Natural killer cell treated with Interleukin-12 subunit alpha and Interleukin-12 subunit beta and Interleukin-15 and Interleukin-18, amount 100 ng/mL, for 72 hours (primary cell): ENCODE measurements at places on chromosomes 12 and 14.

- no peak for DNase-seq
Observed at GRCh38 chr14:84806622-84807021, 723.3 kb upstream of the FLRT2 start.

DNA sequence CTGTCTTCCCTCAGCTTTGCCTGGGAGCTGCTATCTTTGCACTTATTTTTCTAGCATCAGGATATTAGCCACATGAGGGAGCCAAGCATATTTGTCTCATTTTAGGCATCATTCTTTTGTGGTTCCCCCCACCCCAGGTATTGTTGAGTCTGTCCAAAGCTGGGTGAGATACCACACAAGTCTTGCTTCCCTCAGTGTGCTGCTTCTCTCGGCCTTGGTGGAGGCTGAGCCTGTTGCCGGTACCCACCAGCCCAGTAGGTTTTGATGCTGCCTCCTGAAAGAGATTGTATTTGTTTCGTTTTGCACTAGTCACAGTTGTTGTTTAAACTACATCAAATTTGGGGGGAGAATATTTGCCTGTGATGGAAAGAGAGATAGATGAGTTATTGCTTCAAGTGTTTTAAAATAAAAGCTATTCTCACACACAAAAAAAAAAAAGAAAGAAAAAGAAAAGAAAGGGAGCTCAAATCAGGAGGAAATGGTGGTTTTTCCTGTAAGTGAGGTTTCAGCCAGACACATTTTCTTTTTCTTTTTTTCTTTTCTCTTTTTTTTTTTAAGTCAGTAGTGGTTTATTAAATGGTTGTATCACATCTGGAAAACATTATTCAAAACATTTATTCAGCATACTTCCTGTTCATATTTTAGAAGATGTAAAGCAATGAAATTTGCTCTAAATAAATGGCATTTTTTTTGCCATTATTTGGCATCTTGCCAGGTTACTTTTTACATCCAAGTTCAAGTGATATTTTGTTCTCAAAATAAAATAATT lies 58.5 kb downstream of the SLC4A8 start:
- DNase-seq, result no peak

- no peak for DNase-seq
Observed at GRCh38 chr12:26648584-26648983, 184.4 kb downstream of the ITPR2 start.

- DNase-seq, result no peak
Observed at GRCh38 chr12:810671-811415, 58.5 kb downstream of the WNK1 start.

- no peak for DNase-seq
Observed at GRCh38 chr12:132130690-132131089, 13.4 kb downstream of the DDX51 start.

DNA sequence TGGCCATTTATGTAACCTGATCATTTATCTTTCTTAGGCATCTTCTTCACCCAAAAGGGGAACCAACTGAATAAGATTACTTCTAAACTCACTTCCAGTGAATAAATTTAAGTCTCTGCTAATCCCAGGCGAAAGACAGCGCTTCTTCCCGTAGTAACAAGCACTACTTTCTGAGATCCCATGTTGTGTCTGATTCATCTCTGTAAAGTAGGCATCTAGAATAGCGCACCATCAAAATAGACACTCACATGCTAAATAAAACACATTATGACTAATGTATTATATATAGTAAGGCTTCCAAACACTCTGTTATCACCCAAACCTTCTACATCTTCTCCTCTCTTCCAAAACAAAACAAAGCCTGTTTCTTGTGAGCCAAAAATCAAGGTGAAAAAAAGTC lies 15.1 kb downstream of the GTF2A1 start:
- no peak for DNase-seq

GRCh38 chr14:36816481-36816880 lies 154.8 kb downstream of the PAX9 start:
- DNase-seq, result no peak

DNA sequence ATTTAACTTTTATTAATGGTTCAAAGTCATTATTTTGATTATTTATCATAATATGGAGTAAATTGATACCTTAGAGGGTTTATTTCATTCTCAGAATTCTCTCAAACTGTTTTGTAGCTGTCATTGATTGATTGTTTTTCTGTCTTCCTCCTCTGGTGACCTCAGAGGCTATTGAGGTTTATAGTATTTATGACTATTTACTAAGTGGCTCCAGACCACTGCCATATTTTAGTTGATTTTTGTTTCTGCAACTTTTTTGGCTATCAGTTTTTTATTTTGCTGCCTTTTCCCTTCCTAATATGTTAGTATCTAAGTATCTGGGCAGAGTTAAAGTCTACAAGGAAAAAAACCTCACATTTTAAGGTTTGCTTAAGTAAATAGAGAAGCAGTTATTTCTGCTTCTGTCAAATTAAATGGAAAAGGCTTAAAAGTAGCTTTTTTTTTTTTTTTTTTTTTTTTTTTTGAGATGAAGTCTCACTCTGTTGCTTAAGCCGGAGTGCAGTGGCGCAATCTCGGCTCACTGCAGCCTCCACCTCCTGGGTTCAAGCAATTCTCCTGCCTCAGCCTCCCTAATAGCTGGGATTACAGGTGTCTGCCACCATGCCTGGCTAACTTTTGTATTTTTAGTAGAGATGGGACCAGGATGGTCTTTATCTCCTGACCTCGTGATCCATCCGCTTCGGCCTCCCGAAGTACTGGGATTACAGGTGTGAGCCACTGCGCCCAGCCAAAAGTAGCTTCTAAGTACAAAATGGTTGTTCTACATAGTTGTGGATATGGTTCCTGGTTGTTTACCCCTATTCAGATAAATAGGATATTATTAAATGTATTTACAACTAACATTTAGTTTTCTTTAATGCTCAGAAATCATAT lies 8.2 kb downstream of the MDM2 start:
- no peak for DNase-seq

DNA sequence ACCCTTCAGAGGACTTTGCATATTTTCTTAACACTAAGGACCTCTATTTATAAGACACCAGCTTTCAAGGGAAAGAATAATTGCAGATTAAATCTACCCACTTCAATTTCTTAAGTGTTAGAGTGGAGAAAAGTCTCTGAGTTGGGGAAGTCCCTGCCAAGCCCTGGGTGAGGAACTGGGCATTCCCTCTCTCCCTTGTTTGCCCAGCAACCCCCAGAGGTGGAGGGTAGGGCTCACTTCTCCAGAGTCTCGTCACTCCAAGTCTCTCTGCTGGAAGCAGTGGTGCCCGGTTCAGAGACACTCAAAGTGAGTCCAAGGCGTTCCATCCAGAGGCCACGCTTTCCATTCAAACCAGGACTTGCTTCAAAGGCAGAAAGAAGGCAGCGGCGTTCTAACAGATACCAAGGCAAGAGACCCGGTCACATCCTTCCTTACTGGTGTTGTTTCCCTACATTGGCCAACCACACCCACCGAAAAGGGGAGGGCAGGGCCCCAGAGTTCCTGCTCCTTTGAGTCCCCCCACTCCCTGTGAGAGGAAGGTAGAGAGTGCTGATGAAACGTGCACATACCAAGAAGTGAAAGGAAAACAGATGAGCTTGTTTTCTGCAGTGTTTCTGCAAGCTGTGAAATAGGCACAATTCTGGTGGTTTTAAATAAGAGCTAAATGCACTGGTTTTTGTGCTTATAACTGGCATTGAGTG lies 6.1 kb upstream of the BDKRB2 start:
- DNase-seq, result no peak

DNA sequence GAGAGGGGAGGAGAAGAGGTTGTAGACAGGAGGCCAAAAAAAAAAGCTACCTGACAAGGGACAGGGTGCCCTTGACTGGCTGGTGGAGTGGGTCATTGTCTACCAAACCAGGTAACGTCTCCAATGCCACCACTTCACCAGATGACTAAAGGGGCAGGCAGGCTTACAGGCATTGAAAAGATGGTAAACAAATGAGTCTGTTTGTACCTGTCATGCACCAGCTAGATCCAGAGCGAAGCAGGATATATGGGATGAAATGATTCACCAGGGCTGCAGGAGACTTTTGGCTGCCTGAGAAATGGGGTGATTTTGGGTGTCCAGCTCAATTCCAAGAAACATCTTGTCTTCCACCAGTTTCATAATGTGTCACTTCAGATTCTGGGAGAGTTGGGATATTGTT lies 4.0 kb downstream of the C12orf54 start:
- DNase-seq, result no peak

DNA sequence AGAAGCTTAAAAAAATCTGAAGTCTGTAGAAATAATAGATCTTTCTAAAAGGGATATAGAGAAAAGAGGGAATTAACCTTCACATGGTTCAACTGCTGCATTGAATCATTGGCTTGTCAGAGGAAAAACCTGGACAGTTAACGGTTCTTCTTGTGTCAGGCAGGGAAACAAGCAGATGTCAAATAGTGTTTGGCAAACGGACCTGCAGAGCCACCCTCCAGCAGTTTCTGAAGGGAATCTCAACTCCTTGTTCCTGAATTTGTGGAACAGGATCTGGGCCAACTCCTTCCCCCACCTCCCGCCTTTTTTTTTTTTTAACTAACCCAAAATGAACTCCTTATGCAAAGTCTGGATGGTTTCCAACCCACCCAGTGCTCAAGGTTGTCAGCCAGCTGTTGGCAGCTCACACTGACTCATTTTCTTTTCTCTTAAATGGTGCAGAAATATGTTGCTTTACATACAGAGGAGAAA lies 187.3 kb downstream of the CAND1 start:
- DNase-seq, result no peak

- DNase-seq, result no peak
Observed at GRCh38 chr12:39352471-39353017, 90.4 kb downstream of the KIF21A start.

- no peak for DNase-seq
Observed at GRCh38 chr14:51248016-51248987, 8.3 kb downstream of the TMX1 start.

GRCh38 chr14:76761960-76762410 lies 717 bp downstream of the VASH1 start:
- no peak for DNase-seq
